Germinal center (tissue), 1 donor: ENCODE measurements at places on chromosomes 1 and 21.

DNA sequence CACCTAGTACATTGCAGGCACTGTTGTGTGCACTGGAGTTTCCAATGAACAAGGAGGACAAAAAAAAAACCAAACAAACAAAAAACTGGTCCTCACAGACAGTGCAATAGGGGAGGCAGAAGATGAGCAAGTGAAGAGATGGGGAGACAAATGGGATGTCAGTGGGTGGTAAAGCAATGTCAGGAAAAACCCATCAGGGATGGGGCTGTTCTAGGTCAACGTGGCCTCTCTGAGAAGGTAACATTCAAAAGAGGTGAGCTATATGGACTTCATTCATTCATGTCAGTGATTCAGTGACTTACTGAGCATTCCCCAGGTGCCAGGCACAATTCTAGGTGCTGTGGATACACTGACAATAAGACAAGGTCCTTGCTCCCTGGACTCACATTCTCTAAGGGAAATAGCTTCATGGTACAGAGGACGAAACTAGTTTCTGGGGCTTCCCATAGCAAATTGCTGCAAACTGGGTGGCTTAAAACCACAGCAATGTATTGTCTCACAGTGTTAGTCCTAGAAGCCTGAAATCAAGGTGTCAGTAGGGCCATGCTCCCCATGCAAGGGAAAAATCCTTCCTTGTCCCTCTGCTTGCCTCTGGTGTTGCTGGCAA is 140.5 kb upstream of the KLHDC7A start:
- DNase-seq: no peak

- no peak for DNase-seq
Measured at GRCh38 chr1:1434824-1435105, 725 bp upstream of the VWA1 start.

DNA sequence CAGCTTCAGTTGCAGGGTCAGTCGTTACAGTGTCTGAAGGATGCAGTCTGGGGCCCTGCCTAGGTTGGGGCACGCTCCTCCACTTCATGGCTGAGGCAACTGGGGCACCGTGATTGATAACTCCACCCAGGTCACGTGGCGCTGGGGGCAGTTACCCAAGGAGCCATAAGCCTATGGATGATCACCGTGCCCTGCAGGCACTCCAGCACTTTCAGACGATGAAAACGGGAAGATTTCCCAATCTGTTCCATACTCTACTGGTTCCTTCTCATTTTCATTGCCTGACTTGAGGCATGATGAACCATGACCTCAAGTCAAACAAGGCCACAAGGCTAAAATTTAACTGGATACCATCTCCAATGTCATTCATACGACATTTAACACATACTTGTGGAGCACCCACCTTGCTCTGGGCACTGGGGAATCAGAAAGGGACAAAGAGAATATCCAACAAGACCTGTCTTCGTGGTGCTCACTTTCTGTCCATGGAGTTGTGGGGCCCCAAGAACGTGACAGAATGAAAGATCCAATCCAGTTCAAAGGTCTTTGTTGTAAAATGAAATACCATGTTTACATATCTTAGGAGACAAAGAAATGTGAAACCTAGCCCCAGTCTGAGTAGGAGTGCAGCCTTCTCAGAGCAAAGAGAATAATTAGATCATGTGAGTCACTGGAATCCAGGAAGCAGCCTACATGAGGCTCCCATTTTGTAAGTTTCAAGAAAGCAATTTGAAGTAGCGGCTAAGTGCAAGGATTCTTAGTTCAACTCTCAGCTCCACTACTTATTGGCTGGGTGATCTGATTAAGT is 39.4 kb upstream of the SPOCD1 start:
- no peak for DNase-seq

DNA sequence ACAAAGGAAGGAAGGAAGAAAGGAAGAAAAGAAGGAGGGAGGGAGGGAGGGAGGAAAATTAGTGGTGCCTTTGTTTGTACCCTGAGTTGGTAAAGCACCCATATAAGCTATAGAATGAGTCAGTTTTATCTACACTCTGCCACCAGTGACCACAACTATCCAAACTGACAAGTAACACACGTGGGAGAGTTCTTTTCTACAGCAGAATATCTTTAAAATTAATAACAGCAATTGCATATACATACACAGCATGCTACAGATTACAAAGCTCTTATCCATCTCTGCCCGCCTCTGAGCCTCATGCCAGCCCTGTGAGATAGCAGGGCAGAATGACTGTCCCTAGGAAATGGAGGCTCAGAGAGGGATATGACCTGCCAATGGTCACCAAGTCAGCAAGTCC is 20.3 kb downstream of the CDCP2 start:
- DNase-seq: no peak

DNA sequence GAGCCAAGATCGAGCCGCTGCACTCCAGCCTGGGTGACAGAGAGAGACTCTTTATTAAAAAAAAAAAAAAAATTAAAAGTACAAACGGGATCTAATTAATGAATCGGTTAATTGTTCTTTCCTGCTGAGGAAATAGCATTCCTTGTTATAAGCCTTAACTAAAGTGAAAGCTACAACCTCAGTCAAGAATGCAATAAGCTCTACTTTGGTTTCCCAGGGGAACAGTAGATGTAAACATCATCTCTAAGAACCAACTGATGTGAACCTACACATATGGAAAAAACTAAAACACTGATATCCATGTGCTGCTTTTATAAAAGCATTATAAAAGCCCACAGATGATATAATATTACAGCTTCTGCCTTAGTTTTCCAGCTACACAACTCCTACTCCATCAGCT is 41.9 kb downstream of the LPGAT1 start:
- DNase-seq: no peak

DNA sequence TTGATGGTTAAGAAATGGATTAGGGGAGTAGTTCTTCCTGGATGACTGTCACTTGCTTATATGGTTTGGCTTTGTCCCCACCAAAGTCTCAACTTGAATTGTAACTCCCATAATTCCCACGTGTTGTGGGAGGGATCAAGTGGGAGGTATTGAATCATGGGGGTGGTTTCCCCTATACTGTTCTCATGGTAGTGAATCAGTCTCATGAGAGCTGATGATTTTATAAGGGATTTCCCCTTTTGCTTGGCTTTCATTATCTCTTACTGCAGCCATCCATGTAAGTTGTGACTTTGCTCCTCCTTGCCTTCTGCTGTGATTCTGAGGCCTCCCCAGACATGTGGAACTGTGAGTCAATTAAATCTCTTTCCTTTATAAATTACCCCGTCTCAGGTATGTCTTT is 1621.1 kb downstream of the MRPL39 start:
- DNase-seq: no peak

GRCh38 chr1:52348704-52349300 is 17.2 kb downstream of the CC2D1B start:
- no peak for DNase-seq

GRCh38 chr1:191320062-191320461 is 838.2 kb upstream of the RGS18 start:
- DNase-seq: no peak

GRCh38 chr1:201280884-201281283 is 2.4 kb upstream of the PKP1 start:
- DNase-seq: no peak

DNA sequence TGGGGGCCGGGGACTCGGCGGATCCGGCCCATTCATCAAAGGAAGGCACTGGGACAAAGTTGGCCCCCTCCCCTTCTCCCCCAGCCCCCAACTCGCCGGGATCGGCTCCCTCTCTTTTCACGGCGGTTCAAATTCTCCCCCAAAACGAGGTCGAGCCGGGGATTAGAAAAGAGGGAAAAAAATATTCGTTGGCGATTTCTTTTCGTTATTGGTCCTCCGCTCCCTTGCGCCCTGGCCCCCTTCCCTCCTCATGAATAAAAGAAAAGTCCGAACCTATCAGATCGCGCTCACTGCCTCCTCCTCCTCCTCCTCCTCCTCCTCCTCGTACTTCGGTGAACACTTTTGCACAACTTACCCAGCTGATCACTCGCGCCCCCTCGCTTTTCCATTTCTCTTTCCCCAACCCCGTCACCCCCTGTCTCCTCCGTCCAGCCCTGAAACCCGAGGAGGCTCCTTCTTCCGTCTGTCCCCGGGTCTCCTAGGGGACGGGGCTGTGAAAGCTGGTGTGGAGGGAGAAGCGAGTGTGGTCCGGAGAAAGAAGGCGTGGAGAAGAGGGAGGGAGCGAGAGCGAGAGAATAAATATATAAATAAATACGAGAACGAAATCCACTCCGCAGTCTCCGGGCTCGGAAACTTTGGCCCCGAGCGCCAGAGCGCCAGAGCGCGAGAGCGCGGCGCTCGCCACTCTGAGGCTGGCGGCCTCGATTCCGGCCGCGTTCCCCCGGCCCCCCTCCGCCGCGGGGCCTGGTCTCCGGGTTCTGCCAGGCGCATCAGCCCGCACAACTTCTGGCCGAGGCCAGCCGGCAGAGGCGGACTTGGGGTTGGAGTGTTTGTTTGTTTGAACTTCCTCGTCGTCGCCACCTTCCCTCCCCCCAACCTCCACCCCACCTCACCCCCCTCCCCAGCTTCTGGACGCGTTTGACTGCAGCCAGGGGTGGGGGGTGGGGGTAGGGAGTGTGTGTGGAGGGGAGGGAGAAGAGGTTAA is at the start of gene PAX7:
Gene PAX7, plus strand, starts transcription at position 336 of the 985 bp plus-strand sequence. CDS start 758 bp downstream, outside the sequence.
- no peak for DNase-seq

DNA sequence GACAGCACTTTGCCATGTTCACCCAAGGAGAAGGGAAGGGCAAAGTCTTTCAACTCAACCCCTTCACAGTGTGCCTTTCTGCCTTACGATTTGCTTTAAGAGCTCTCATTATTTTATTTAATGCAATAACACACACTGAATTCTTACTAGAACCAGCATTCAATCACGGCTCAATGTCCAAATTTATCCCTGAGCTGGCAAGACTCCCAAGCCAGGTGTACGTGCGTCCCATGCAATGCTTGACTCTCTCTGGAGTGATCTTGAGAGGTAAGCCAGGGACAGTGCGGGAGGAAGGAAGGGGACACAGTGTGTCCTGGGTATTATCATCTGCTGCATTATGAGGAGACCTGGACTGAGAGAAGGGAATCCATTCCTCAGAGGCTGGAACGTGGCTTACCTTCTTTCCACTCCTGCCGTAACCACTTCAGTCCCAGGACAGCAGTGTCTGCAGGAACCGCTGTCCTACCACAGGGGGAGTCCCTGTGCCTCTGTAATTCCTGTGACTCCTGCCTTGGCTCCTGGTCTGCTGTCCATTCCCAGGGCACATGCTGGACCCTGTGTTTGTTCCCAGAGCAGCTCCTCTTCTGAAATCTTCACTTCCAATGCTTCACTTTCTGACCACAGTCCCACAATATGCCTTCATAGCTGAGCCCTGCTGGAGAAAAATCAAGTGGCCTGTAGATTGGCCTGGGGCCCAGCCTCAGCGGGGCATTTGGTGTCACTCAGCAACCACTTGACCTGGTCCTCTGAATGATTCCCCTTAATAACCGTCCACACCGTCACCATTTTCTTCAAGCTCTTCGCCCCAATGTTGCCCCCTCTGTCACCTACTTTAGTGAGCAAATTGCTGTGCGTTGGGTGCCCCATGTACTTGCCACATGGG is 28.6 kb upstream of the STUM start:
- DNase-seq: no peak

- DNase-seq: no peak
Measured at GRCh38 chr1:235876402-235876841, 9.7 kb upstream of the LYST start.

DNA sequence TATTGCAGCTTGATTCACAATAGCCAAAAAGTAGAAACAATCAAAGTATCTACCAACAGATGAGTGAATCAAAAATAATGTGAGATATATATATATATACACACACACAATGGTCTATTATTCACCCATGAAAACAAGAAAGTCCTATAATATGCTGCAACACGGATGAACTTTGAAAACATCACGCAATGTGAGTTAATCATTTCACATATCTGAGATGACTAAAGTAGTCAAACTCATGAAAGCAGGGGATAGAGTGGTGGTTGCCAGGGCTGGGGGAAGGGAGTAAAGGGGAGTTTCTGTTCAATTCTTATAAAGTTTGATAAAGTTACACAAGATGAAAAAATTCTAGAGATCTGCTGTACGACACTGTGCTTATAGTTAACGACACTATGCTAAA is 1234.8 kb downstream of the MRPL39 start:
- DNase-seq: no peak

GRCh38 chr1:180522213-180522515 is 19.8 kb upstream of the ACBD6 start:
- DNase-seq: no peak

DNA sequence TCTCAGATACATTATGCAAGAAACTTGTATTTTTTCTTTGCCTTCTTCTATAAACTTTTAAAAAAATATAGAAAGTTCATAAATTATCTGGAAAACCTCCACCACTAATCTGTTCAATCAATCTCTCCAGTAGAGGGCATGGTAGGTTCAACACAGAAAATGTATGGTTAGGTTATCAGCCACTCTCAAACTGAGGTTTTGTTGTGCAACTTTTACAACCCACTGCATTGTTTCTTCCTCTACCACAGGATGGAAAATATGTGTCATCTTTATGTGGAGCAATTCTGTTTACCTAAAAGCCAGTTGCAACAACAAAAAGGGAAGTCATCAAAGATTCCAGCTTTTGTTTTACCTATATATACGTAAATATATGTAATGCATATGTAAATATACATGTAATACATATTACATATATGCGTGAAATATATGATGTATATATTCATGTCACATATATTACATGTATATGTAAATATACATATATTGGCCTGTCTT is 3.0 kb upstream of the RGS2 start:
- DNase-seq: peak; percentile 63

DNA sequence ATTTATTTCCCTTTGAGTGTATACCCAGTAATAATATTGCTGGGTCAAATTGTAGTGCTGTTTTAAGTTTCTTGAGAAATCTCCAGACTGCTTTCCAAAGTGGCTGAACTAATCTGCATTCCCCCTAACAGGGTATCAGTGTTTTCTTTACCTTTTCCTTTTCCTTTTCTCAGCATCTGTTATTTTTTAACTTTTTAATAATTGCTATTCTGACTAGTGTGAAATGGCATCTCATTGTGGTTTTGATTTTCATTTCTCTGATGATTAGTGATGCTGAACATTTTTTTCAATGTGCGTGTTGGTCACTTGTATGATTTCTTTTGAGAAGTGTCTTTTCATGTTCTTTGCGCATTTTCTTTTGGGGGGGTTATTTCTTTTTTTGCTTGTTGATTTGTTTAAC is 374.9 kb upstream of the BRINP3 start:
- DNase-seq: no peak

GRCh38 chr1:219442611-219443061 is 170.3 kb downstream of the ZC3H11B start:
- no peak for DNase-seq

DNA sequence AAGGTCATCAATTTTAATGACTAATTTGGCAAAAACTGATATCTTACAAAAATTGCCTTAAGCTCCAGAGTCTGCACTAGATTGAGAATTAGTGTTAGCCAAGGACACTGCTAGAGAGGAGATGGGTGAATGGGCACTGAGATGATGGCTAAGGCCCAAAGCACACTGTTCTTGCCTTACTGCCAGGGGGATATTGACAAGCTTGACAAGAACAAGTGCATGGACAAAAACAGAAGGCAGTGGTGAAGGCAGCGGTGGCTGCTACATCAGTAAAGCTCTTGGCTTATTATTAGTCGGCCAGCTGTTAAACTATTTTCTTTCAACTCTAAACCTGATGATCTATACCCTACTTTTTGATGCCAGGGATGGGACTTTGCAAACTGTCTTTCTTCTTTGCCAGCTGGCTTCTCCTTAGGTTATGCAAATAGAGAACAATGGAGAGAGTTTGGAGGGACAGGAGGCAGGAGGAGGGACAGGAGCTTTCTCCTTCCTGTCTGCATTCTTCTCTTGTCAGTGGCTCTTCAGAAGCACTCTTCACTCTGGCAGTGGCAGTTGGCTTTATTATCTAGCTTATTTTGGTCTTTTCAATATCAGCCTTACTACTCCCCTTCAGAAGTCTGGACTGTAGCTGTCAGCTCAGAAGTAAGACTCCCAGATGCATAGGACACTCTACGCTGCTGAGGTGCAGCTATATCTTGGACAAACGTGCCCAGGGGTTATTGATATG is 853.5 kb upstream of the TMPRSS15 start:
- no peak for DNase-seq
